ENCODE measurements at places on chromosomes 11 and 22.

- DNase-seq, result no peak
Measured at GRCh38 chr11:45166604-45166897, 20.1 kb downstream of the PRDM11 start.

- no peak for DNase-seq
Measured at GRCh38 chr11:60851327-60852104, 4.2 kb downstream of the PTGDR2 start.

DNA sequence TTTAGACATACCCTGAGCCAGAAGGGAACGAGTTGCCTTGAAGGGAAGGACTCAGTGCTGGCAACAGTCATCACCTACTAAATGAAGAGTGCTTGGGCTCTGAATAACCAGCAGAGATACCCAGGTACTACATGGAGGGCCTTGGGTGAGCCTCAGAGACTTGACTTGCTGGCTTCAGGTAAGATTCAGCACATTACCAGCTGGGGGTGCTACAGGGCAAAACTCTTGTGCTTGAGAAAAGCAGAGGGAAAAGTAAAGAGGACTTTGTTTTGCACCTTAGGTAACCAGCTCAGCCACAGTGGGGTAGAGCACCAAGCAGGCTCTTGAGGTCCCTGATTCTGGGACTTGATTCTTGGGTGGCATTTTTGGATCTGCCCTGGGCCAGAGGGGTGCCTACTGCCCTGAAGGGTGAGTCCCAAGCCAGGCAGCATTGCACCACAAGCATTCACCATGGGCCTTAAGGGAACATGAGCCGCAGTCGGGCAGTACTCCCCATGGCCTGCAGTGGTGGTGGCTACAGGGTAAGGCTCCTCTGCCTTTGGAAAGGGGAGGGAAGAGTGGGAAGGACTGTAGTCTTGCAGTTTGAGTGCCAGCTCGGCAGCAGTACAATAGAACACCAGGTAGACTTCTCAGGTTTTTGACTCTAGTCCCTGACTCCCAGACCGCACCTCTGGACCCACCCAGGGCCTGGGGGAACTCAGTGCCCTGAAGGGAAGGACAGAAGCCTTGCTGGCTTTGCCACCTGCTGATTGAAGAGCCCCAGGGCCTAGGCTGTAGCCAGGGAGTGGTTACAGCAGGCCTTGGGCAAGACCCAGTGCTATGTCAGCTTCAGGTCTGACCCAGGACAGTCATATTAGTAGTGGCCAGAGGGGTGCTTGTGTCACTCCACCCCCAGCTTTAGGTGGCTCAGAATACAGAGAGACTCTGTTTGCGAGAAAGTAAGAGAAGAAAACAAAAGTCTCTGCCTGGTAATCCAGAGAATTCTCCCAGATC is 22.7 kb upstream of the PLEKHA7 start:
- no peak for DNase-seq

- no peak for DNase-seq
Measured at GRCh38 chr11:45968901-45969300, 46.4 kb downstream of the LARGE2 start.

DNA sequence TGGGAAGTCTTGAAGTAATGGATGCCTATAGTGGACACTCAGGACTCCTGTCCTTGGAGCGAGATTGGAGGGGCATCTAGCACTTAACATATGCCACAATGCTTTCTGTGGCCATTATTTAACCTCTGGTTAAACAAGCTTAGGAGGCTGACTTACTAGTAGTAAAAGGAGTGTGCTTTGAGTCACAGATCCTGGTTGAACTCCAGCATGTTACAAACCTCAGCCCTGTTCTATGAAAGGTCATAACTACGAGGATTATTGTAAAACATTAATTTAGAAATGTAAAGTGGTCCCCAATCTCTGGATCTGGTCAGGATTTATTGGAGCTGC is 1.1 kb upstream of the LBHD1 start:
- no peak for DNase-seq

GRCh38 chr11:70365544-70365927 is 32.8 kb upstream of the CTTN start:
- DNase-seq, result no peak

GRCh38 chr22:48838376-48838775 is 989.3 kb downstream of the BRD1 start:
- DNase-seq, result no peak

GRCh38 chr11:113278925-113279324 is 35.5 kb upstream of the TTC12 start:
- DNase-seq, result no peak

GRCh38 chr11:114243461-114244372 is 52.5 kb upstream of the NNMT start:
- DNase-seq, result no peak

- DNase-seq, result no peak
Measured at GRCh38 chr22:45562537-45563361, 60.1 kb downstream of the FBLN1 start.

- DNase-seq, result no peak
Measured at GRCh38 chr22:39353346-39353745, 3.6 kb downstream of the SYNGR1 start.

DNA sequence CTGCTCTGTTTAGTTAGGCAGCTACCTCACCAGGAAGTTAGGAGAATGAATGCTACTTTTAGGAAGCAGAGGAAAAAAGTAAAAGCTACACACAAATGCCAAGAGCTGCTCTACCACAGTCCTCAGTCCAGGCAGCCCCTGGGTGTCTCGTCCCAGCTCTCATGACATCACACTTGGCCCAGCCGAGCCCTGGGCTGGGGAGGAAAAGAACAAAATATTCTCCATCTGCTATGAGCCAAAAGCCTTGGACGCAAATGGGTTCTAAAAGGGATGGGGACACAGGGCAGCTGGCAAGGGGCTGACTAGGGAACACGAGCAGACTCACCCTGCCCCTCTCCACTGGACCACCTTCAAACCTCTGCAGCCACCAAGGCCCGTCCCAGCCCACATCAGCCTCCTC is 26.1 kb downstream of the TMEM184B start:
- DNase-seq, result no peak

DNA sequence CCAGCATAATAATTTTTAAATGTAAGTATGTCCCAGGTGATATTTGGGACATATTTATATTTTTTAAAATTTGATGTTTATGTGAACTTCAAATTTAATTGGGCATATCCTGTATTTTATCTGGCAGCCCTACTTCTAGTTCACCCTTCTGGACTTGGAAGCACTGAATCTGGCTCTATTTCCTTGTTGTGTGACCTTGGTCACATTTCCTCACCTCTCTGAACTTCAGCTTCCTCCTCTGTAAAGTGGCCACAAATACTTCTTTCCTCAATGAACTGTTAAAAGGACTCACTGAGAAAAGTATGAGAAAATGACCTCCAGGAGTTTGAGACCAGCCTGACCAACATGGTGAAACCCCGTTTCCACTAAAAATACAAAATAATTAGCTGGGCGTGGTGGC is 8.1 kb upstream of the RNF185 start:
- no peak for DNase-seq

- no peak for DNase-seq
Measured at GRCh38 chr11:111097191-111097590, 148.3 kb upstream of the POU2AF2 start.

- DNase-seq, result no peak
Measured at GRCh38 chr11:2445746-2446551, 1.1 kb downstream of the KCNQ1 start.

DNA sequence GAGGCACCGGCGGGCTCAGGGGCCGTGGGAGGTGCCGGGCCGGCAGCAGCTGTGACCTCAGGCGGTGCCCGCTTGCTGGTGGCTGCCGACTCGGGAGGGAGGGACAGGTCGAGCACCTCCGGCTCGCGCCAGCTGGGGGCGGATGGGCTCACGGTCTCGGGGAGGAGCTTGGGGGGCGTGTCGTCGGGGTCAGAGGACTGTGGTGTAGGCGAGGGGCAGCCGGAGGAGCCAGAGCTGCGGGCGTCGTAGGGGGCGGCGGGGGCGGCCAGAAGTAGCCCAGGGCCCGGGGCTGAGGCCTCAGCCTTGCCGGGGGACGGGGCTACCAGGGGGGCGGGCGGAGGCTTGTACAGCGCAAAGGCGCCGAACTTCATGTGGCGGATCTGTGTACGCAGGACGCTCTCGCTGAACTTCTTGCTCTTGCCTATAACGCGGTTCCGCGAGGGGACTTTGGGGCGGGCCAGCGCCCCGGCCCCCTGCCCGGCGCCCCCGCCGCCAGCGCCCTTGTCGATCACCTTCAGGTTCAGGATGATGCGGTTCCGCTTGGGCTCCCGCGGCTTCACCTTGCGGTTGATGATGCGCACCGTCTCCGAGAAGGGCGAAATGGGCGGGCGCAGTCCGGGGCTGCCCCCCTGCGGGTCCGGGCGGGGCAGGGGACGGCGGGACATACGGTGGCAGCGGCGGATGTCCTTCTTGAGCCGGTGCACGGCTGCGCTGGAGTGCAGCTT is 5.5 kb downstream of the CBX6 start:
- DNase-seq, result peak; percentile 84

DNA sequence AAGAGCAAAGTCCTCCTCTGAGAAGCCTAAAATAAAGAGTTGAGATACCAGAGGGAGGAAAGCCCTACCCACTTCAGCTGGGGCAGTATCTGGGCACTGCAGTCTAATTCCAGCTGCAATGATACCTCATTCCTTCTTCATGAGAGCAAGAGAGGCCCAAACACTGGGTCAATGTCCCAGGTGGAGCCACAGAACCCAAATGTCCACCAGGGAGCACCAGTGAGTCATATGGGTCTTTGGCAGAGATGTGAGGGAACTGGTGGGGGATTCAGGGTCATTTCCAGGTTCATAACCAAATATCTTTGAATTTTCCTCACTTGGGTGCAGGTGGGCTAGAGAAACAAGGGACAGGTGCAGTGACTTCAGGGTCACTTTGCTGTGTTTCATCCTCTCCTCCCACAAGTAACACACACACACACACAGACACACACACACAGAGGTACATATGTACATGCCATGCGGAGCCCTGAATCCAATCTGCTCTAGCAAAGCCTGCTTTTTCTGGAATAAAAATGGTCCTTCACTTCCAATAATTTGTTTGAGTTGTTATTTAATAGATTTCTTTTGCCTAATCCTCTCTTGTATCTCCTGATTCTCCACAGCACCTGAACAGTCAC is 585.4 kb downstream of the SOX6 start:
- DNase-seq, result peak; percentile 53

- no peak for DNase-seq
Measured at GRCh38 chr11:36254713-36255112, 34.5 kb downstream of the COMMD9 start.

DNA sequence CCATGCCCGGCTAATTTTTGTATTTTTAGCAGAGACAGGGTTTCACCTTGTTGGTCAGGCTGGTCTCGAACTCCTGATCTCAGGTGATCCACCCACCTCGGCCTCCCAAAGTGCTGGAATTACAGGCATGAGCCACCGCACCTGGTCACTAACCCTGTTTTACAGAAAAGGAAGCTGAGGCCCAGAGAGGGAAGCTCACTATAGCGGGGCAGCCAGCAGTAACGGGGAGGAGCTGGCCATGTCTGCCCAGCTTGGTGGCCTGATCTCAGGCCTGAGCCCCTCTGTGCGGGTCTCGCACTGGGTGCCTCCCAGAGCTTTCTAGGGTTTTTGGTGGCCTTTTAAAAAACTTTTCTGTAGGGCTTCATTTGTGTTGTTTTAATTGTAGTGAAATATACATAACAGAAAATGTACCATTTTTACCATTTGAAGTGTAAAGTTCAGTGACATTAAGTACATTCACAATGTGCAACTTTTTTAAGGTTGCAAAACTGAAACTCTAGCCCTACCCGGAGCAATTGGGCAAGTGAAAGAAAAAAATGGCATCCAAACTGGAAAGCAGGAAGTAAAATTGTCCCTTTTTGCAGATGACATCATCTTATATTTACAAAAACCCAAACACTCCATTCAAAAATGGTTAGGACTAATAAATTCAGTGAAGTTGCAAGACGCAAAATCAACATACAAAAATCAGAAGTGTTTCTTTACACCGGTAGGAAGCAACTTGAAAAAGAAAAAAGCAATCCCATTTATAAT is 14.5 kb upstream of the CYTH4 start:
- no peak for DNase-seq

GRCh38 chr11:66723693-66724092 is 5.3 kb downstream of the SPTBN2 start:
- DNase-seq, result no peak

DNA sequence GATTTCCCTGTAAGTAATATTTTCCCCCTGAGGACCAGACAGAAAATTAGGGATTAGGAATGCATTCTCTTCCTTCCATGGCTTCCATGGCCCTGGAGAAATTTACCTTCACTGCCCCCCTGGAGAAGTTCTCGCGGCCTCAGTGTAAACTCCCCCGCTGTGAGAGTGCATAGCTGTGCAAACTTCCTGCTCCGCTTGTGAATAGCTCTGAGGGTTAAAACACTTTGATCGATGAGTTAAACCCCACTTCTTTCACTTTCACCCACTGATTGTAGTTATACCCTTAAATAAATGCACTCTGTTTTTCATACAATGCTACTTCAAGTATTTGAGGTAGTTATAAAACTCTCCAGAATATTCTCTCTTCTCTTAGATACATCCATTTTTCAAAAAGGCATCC is 190.8 kb downstream of the DSCAML1 start:
- DNase-seq, result no peak

GRCh38 chr11:123054301-123055065 is 7.5 kb downstream of the HSPA8 start:
- peak; percentile 23 for DNase-seq

GRCh38 chr11:117097014-117097388 is 1.2 kb downstream of the SIK3 start:
- DNase-seq, result no peak

GRCh38 chr11:127890030-127890615 is 697.2 kb downstream of the ETS1 start:
- DNase-seq, result no peak

Data from kidney (tissue), 22 donors.